Stimulated activated CD8-positive, alpha-beta memory T cell treated with anti-CD3 and anti-CD28 coated beads, Interleukin-15, amount 100 ng/mL, for 1 hour (primary cell): ENCODE measurements at places on chromosomes 16 and 17.
A peak's percentile ranks its signal among the peaks of the same experiment; 100 is the strongest.

GRCh38 chr16:86843812-86844211 is 265.5 kb downstream of the FOXL1 start:
- DNase-seq: no peak

DNA sequence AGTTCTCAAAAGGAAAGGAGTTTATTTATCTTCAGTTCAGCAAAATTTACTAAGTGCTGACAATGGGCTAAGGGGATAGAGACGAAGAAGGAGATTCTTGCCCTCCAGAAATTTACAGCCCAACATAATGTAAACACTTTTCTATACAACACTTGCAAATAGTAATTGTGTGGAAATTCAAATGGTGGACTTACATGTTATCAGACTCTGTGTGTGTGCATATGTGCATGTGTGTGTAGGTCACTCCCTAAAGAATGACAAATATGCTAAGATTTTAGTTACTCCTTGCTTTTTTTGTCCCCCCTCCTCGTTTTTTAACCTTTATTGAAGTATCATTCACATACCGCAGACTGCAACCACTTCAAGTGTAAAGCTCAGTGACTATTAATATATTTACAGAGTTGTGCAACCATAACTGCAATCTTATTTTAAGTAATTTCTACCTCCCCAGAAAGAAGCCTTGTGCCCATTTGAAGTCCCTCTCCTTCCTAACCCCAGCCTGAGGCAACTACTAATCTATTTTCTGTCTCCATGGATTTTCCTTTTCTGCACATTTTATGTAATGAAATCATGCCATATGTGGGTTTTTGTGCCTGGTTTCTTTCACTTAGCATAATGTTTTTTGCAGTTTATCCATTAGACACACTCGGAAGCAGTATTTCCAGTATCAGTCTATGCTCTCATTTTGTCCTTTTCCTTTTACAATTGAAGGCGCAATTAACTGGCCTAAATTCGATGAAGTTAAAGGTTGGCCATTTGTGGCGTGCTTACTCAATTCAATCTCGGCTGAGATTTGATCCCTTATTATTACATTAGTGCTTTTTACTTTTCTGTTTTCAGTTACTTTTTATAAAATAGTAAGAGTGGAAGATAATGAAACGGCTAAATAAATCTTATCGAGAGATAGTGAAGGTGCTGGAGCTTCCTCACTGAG is 318.4 kb downstream of the HAPSTR1 start:
- no peak for DNase-seq

GRCh38 chr16:66273644-66274334 is 92.7 kb upstream of the CDH5 start:
- DNase-seq: no peak

GRCh38 chr16:2280981-2281542 is 13.1 kb upstream of the RNPS1 start:
- DNase-seq: no peak

DNA sequence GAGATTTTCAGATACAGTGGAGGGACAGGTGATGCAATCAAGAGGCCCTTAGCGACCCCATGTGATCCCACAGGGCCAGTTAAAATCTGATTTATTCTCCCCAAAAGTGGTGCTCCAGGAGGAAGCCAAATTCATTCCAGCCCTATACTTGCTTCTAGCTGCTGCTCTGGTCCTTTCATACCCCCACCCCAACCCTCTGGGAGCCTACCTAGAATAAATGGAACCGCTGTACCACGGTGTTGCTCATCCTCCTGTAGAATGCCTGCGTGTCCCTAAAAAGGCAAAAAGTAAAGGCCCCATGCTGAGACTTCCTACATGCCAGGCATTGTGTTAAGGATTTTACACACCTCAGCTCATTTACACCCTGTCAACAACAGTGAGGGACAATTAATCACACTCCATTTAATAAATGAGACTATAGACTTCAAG is 2.0 kb upstream of the RASL10B start:
- DNase-seq: no peak

DNA sequence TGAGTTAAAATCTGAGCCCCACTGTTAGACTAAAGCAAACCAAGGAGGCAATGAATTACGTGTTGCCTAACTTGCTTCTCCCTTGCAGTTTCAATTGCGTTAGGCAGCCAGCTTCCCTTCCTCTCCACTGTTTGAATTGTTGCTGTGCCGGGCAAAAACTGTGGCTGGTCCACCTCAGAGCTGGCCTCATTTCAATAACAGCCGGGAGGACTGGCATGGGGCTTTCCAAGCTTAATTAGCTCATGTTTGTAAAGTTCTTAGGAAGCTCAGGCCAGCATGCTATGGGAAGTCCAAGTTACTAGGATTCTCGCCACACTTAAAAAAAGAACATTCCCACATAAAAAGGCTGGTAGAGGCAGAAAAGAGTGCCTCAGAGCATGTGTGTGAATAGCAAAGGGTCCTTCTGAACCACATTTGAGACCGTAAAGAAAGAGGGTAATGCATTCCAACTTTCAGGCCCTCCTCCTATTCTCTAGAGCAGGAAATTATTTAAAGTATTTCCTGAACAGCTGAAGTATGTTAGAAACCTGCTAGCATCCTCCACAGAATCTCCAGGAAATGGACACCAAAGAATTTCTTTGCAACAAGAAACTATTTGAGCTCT is 79.0 kb upstream of the SMURF2 start:
- no peak for DNase-seq

DNA sequence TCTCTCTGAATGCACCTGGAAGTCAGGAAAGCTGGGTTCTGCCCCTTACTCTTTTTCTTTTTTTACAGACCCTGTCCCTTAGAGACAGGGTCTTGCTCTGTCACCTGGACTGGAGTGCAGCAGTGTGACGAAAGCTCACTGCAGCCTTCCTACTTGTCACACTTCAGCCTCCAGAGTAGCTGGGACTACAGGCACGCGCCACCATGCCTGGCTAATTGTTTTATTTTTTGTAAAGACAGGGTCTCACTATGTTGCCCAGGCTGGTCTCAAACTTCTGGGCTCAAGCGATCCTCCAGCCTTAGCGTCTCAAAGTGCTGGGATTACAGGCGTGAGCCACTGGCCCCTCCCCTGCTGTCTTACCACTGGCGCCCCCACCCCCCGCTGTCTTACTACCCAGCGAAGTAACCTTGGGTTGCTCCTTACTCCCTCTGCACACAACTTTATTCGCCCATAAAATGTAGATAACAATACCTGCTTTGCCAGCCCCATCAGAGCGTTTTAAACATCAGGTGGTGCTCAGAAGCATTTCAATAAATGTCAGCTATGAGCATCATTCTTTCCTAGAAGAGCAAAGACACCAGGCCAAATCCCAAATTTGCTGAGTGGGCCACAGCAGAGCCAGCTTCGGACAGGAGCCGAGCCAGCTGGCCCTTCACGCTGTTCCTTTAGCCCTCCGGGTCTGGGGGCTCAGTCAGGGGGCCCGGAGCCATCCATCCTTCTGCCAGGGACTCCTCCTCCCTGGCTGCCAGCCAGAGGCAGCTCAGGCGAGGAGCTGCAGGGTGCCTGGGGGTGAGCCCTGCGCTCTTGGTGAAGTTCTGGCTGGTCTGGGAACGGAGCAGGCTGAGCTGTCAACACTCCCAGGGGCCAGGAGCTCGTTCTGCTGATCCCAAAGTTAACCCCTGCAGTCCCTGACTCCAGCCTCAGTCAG is 24.4 kb downstream of the SRL start:
- no peak for DNase-seq

- DNase-seq: no peak
Observed at GRCh38 chr17:63405741-63406261, 40.3 kb downstream of the CYB561 start.

GRCh38 chr16:87264634-87265033 is 52.6 kb downstream of the C16orf95 start:
- no peak for DNase-seq

GRCh38 chr16:30896889-30897733 is 697 bp downstream of the CTF1 start:
- peak; percentile 56 for DNase-seq

DNA sequence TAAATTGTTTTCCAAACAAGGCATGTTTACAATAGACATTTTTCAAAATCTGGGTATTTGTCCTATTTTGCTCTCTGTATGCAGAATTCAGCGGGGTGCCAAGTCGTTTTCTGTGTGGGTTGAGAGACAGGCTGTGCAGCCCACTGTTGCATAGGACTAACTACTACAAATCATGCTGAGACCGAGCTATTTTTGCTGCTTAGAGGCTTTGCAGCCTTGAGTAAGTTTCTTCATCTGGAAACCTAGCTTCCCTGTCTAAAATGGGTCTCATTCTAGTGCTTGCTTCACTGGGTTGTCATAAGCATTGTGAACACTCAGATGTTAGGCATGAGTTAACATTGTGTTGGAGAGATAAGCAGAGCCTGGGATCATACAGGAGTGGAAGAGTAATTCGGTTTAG is 1.3 kb downstream of the PRPSAP2 start:
- no peak for DNase-seq

DNA sequence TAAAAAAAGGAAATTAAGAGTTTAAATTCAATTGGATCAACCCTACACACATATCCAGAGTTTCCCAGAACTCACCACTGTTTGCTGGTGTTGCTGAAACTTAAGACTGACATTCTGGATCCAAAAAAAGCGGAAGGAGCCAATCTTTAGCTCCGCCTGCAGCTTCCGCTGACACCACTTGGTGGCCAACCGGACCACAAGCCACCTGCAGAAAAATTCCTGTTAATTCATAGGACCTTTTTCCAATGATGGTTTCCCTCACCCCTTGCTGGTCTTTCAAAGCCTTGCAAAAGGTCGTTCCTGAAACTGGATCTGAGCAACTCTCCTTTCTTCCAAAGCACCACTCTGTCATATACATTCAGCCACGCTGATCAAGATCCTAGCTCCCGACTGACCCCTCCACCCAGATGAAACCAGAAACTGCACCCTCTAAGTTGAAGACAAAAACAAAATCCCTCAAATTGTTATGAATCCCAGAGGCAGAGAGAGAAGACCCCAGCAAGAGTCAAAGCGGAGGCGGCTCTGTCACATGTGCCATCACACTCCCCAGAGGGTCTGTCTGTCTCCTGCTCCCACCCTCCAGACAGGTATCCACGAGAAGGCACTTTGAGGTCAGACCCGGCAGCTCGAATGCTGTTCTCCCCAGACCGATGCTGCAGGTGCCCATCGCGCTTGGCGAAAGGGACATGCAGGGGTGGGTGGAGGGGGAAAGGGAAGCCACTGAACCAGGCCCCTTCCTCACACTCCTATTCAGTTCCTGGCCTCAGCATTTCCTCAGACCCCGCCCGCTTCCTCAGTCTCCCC is 773 bp downstream of the BLTP2 start:
- DNase-seq: no peak

DNA sequence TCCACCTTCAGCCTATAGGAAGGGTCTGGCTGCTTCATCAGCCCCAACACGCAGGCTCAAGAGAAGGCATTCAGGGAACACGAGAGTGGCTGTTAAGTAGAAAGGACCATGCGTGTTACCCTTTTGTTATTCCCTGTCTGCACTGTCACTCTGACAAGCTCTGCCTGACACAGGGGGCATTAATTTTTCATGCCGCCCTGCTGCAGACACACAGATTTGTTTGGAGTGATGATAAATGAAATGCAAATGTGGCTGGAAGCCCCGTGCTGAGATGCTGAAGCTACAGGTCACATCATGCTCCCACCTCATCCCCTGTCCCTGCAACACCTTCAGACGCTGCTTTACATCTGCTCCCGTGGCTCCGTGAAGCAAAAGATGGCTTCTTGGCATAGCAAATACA is 97.7 kb downstream of the USP31 start:
- DNase-seq: no peak

DNA sequence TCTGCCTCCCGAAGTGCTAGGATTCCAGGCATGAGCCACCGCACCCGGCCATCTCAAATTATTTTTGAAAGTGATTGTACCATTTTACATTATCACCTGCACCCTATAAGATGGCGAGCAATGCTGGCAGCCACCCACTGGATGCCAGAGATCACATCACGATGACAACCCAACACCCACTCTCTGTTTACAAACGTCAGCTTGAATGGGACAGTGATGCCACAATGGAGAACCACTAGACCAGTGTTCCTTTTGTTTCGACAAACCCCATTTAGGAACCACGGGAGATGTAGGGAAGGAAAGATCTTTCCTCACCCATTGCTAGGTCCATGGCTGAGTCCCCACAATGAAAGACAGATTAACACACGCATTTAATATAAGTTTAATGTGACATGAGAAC is 20.1 kb upstream of the HAPSTR1 start:
- DNase-seq: no peak

DNA sequence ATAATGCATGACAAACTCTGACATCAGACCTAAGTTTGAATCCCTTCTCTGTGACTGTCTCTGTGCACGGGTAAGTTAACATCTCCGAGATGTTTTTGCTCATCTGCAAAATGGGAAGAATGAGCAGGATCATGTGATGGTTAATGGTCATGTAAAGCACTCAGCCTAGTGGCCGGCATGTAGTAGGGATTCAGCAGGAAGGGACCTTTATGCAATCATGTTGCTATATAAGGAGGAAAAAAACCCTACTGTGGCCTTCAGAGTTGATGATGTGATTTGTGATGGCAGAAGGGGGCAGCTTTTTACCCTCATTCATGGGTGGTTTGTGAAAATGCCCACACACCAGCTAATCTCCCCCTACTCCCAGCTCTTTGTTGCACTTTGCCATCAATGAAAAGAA is 24.1 kb downstream of the CLEC16A start:
- no peak for DNase-seq

- DNase-seq: no peak
Observed at GRCh38 chr17:2056206-2057174, 1.6 kb downstream of the HIC1 start.

DNA sequence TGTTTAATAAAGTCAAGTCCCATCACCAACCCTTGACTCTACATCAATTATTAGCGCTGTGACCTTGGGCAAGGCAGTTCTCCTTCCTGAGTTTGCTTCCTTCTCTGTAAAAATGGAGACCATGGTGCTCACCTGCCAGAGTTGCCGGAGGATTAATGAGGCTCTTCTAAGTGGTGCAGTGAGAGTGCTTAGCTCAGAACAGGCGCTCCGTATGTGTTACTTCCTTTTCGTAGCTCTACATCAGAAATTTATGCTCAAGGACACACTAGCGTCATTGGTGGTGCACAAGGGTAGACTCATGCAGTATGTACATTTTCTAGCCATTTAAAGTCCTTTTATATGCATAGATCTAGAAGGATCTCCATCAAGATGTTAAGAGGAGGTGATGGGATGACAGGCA is 17.4 kb upstream of the CMIP start:
- no peak for DNase-seq

GRCh38 chr16:22008215-22009059 is 526 bp downstream of the MOSMO start:
- DNase-seq: no peak

DNA sequence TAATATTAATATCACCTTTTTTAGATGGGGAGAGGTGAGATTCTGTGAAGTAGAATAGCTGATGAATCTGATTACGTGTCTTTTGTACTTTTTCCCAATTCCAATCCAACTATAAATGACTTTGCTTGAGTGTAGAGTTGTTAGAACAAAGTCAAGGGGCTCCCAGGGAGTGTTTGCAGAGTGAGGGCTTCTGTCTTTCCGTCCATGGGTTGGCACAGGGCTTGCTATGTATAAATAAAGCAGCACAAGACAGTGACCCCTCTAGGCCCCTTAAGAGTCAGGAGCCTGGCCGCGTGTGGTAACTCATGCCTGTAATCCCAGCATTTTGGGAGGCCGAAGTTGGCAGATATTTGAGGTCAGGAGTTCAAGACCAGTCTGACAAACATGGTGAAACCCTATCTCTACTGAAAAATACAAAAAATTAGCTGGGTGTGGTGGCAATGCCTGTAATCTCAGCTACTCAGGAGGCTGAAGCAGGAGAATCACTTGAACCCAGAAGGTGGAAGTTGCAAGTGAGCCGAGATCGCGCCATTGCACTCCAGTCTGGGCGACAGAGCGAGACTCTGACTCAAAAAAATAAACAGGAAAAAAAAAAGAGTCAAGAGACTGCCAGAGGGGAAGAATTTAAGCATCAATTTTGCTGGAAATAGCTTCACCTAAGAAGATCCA is 127.9 kb upstream of the HS3ST3A1 start:
- no peak for DNase-seq

- DNase-seq: no peak
Observed at GRCh38 chr17:73531158-73531557, 113.1 kb downstream of the SDK2 start.
